Stimulated activated CD8-positive, alpha-beta memory T cell treated with anti-CD3 and anti-CD28 coated beads, Interleukin-4, amount 100 ng/mL, for 48 hours (primary cell): ENCODE measurements at places on chromosomes 3 and 15.
A peak's percentile ranks its signal among the peaks of the same experiment; 100 is the strongest.

GRCh38 chr3:55584716-55585368, 97.7 kb upstream of the WNT5A start:
- no peak for DNase-seq

DNA sequence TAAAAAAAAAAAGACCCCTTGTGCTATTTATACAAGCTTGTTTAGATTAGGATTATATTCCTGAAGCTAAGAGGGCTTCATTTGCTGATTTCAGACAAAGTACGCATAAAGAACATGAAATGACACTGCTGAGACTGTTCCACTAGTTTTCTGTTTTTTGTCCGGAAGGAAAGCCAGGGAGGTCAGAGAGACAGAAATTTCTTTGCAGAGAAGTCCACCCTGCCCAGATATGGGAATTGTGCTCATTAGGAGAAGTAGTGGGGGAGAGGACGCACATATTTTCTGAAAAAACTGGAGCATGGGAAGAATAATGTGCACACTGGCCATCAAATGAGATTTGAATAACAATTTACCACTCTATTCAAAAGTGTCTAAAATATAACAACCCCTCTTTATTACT, 220.9 kb upstream of the ICE2 start:
- DNase-seq = no peak

GRCh38 chr15:50135031-50135551, 16.1 kb upstream of the ATP8B4 start:
- peak; percentile 57 for DNase-seq

- no peak for DNase-seq
These were observed 24.0 kb upstream of the FRMD5 start for GRCh38 chr15:44219073-44219472.

GRCh38 chr3:162540421-162540820, 1043.8 kb downstream of the OTOL1 start:
- DNase-seq = no peak

DNA sequence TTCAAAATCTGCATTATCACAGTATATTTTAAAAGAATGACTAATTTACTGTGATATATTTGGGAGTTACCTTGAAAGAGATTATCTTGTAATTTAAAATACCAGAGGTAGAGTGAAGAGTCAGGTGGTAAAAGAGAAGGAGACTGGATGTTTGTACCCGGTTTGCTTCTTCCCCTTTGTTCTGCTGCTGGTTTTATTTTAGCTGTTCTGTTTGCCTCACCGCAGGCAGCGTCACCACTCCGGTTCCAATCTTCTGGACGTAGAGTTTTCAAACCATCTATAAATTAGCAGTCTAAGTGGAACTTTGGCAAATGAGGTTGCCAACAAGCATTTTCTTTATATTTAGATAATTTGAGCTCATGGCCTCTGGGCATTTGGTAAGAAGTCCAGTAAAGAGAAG, 38.2 kb downstream of the PPARG start:
- no peak for DNase-seq

- DNase-seq = no peak
These were observed 1002.4 kb upstream of the SEMA6D start for GRCh38 chr15:46714950-46715349.

GRCh38 chr3:192516820-192517219, 210.5 kb downstream of the FGF12 start:
- DNase-seq = no peak

DNA sequence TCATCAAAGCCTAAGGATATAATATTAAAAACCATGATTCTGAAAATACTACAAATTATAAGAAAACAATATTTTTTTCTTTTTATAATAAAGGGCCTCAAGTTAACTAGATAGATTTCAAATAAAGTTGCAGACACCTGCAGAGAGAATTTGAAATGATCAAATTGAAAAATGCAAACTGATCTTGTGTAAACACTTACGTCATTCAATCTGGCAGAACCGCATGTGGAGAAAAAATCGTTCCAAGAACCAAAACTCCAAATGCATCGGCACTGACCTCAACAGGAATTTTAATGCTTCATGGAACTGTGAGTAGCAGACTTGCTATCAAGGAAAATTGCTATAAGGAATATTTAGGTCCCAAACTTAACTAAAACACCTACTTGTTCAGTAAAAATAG, 17.2 kb downstream of the CPA3 start:
- DNase-seq = no peak

- DNase-seq = no peak
These were observed 430.2 kb downstream of the LPP start for GRCh38 chr3:188584162-188584529.

- DNase-seq = no peak
These were observed 29.5 kb downstream of the FAM43A start for GRCh38 chr3:194715022-194715800.

DNA sequence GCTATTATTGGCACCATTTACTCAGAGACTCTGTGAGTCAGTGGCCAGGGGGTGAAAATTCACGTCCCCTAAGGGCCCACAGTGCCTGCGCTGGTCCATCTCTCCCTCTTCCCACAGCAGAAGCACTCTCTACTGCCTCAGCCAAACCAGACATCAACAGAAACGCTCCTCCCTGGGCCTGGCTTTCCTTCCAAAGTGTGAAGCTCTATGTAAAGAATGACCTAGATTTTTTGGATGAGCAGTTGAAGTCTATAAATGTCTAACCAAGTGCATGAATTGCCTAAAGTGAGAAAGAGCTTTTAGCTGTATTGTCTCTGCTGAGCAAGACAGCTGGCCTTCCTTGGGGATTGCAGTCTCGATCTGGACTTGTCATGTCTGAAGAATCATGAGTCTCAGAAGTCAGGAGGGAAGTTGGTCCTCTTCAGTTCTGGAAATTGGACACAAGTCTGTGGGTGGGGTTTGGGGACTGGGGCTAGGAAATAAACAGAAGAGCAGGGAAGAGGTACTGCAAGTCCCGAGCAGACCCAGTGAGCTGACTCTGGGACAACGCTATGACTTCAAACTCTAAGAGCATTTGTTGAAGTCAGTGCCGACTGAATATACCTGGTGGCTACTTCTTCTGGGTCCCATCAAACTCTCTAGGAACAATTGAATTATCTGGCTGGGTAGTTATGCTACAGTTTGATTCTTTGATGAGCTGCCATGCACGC, 29.0 kb downstream of the RASGRP1 start:
- DNase-seq = no peak

GRCh38 chr15:38271895-38272294, 19.3 kb downstream of the SPRED1 start:
- no peak for DNase-seq

DNA sequence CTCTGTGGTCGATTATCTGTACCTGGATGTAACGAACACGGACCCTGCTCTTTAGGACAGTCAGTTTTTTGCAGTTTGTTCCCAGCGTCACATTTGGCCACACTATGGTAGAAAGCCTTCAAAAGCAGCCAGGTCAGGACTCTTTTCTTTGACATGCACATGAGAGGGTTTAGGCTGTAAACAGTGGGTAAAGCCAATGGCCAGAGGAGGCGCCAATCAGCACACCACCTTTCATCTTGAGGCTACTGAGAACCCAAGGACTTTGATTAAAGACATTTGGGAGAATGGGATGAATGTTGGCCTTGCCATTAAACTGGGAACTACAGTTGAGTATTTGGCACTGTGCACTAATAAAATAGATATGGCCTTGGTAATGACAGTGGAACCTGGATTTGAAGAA, 225.9 kb downstream of the OXSM start:
- DNase-seq = no peak

DNA sequence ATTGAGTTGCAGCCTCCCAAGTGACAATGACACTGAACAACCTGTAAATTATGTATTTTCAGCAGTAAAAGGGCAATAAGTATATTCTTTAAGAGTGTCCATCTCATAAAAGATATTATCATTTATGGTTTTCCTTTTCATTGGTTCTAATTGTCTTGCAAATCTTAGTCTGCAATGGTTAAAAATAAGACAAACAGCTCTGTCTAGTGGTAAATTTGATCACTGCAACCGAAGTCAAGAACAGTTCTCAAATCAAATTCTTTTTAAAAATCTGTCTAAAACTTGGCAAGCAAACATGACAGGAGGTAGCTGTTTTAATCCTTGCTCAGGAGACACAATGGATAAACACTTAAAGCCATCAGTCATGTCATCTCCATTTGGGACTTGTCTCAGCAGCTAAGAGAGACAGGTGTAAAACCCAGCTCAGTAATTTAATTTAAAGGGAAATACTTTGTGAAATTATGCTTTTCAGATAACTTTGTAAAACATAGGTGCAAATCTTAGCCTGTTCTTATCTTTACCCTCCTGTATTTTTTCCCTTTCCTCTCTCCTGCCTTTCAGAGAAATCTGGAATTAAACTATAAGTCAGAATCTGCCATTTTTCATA, 150.3 kb upstream of the ARHGEF26 start:
- DNase-seq = no peak

GRCh38 chr3:133152681-133153220, 114.6 kb downstream of the TMEM108 start:
- DNase-seq = no peak

GRCh38 chr15:50798684-50799083, 33.2 kb upstream of the SPPL2A start:
- DNase-seq = no peak

- DNase-seq = no peak
These were observed 123.2 kb downstream of the LRRK1 start for GRCh38 chr15:101042320-101042719.

DNA sequence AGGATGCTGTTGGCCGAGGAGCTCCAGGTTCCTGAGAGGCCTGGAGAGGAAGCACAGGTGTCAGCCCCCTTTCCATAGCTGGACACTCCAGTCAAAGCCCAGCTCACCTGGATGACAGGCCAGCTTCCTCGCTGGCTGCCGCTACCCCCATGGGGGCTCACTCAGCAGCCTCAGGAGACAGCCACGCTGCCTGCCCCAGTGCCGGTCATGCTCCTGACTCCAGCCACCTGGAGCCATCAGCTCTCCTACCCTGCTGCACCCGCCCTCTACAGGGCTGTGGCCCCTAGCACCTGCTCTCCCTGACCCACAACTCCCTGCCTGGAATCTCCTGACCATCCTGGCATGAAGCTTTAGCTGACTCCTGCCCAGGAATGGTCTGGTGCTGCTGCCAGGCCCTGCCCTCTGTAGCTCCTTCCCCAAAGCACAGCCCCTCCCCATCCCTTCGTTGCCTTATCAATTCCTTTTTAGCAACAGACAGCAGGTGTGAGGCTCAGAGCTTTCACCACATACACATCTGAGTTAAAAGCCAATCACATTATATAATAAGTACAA, 94.2 kb downstream of the NUP210 start:
- DNase-seq = no peak

- DNase-seq = no peak
These were observed 573.6 kb upstream of the GRM7 start for GRCh38 chr3:6287088-6287875.

GRCh38 chr3:101851072-101851770, 1.9 kb downstream of the NFKBIZ start:
- no peak for DNase-seq

DNA sequence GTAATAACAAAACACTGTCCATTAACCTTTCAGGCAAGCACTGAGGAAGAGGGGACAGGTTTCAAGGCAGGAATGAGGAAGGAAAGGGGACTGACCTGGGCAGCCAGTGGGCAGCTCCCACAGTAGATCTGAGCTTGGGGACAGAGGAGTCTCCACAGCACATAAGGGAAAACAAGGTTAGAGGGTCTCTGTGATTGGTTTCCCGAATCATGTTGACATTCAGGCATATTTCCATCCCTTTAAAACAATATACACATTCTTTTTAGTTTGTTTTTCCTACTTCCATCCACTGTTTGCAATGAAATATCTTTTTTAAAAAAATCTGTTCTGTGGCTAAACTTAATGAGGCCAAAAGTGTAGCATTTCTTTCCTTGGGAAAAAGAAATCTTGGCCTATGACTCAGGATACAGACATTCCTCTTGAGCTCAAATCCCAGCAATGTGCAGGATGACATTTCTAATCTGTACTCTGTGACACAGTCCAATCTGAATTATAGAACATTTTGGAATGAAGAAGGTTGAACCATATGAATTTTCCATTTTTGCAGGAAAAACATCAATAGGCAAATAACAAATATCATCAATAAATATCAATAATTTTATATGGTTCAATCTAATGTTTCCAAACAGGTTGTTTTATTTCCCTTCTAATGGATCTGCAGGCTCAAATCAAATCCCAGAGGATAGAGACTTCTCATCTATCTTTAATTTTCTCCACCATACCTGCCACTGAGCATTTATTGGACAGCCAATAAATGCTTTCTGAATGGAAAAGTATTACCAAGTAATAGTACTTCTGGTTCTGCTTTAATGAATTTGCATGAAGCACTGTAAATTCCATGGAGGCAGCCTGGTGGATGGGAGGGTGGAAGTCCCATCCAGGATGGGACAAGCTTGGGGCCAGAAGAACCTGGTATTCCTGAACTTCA, 54.1 kb downstream of the ITGB5 start:
- no peak for DNase-seq

DNA sequence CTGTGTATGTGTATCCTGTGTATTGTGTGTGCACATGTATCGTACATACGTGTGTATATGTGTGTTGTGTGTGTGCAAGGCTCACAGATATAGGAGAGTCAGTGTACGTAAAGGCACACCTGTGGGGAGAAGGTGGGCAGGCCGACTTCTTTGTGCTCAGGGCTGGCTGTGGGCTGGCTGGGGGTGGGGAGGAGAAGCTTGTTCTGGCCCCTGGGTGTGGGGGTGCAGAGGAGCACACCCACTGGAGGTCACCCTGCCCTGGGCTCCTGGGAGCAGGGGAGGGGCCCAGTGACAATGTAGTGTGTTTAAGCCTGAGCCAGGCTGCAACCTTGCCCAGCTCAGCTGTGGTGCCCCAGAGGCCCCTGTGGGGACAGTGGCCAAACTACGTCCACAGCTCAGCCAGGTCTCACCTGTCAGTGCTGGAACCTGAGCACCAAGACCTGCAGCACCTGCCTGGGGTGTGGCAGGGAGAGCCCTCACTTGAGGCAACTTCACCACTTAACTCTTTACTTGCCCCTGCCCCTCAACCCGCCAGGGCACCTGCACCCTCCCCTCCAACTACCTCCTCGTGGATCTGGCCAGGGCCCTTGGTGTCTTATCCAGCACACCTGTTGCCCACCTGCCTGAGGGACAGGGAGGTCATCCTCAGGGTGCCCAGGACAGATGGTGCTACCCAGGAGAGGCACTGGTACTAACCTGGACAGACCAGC, 2.6 kb upstream of the HHATL start:
- DNase-seq = no peak

- no peak for DNase-seq
These were observed 293.6 kb downstream of the OCA2 start for GRCh38 chr15:27805261-27806220.

DNA sequence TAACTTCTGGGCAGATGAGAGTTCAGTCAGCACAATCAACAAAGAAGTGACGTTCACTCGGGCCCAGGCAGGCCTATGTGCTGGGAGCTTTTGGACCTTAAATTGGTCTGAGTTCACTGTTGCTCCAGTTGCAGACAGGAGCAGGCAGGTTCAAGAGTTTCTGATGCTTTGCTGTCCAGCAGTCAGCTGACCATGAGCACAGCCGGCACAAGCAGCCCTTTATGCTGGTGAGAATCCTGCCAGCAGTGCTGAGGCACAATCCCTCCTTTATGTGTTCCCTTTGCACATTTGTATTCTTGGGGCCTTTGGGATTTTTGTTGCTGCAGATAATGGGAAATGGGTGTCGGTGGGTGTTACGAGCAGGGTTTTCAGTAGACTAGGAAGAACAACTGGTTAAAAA, 81.2 kb upstream of the GOLGA8J start:
- DNase-seq = no peak
